T-cell (primary cell): ENCODE measurements at places on chromosomes 13 and 19. TPM values are rescaled to one million over a fixed set of nuclear protein-coding genes. Genes with fewer than 3 reads are reported as not detected.

DNA sequence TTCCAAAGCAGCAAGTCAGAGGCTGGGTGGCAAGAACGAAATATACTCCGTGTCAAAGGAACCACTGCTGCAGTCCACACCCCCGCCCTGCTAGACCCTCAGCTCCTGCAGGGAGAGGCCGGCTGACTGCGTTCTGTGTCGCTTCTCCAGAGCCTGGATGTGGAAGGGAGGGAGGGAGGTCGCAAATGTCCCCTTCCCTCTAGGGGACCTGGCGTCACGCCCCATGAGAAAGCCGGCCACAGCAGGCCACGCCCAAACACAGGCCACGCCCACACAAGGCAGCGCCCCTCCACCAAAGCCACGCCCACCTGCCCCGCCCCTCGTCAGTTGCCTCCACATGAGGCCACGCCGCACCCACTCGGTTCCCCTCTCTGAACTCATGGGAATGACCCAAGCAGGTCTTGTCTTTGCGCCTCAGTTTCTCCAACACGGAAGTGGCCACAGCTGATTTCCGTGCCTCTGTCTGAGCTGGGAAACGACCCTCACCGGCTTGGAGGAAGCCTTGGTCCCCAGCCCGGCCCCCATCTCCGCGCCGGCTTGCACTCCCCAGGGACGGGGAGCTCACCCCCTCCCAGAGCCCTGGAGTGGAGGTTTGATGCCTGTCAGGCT is 38.4 kb upstream of the TCF3 start:
- DNase-seq = peak; percentile 20

- DNase-seq = no peak
These were observed 48.9 kb downstream of the PTPRS start for GRCh38 chr19:5291588-5292193.

GRCh38 chr13:29901710-29902631 is 51.6 kb upstream of the UBL3 start:
- peak; percentile 12 for DNase-seq

GRCh38 chr13:99758460-99759162 is 213.0 kb downstream of the ZIC5 start:
- DNase-seq = no peak

The NPAS1 gene
- total RNA-seq = not detected

The GPR18 gene
- 16.4 TPM for total RNA-seq

The MBD3L1 gene
- total RNA-seq = not detected
